Endothelial cell of coronary artery (primary cell): ENCODE measurements at places on chromosomes 11 and 22. TPM values are rescaled to one million over a fixed set of nuclear protein-coding genes. Genes with fewer than 3 reads are reported as not detected.

The TBC1D22A gene
- 15.5 and 16.1 TPM in 2 replicates for total RNA-seq

The CAVIN3 gene
- total RNA-seq: 39.6 and 119 TPM in 2 replicates

The OR5D18 gene
- not detected in 2 replicates for total RNA-seq

The UCP3 gene
- 0.18 and 0.38 TPM in 2 replicates for total RNA-seq
